ENCODE measurements at places on chromosomes 7 and 10. TPM values are rescaled to one million over a fixed set of nuclear protein-coding genes. Genes with fewer than 3 reads are reported as not detected.

DNA sequence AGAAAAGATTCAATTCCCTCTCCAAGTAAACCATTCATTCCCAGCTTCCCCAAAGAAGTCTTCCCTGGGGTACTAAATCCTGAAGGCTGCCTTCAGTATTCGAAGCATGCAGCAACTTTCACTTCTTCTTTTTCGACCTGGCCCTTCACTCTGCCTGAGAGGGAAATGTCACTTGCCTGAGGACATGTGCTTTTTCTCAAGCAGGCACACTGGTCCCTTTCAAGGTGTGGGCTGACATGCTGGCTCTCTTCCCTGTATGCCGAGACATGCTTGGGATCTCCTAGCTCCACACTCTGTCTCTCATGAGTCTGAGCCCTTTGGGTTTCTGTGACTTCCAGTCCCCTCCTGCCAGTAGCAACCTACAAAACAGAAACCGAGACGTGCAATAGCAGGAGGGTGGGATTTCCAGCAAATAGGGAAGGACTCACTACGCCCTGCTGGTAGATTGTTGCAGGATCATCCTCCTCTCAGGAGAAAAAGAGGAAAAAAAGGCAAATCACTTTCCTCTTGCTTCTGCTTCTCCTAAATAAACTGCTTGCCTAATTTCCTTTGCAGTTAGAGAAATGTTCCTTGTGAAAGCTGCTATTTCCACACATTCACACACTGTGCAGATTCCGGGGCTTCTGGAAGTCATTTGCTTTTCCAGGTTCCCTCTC, 33.5 kb downstream of the FIGNL1 start:
- DNase-seq: no peak
- no peaks in the 10 kb centered on the region for H3K36me3 ChIP-seq
- H3K27ac ChIP-seq: no peak overlapping the region

- no peaks in the 10 kb centered on the region for H3K36me3 ChIP-seq
- no peak overlapping the region for H3K27ac ChIP-seq
- H3K4me1 ChIP-seq: no peaks in the 10 kb centered on the region
- no peak overlapping the region for H3K4me3 ChIP-seq
- H3K27me3 ChIP-seq: no peaks in the 10 kb centered on the region
Observed at GRCh38 chr10:119737823-119738222, 12.0 kb downstream of the INPP5F start.

DNA sequence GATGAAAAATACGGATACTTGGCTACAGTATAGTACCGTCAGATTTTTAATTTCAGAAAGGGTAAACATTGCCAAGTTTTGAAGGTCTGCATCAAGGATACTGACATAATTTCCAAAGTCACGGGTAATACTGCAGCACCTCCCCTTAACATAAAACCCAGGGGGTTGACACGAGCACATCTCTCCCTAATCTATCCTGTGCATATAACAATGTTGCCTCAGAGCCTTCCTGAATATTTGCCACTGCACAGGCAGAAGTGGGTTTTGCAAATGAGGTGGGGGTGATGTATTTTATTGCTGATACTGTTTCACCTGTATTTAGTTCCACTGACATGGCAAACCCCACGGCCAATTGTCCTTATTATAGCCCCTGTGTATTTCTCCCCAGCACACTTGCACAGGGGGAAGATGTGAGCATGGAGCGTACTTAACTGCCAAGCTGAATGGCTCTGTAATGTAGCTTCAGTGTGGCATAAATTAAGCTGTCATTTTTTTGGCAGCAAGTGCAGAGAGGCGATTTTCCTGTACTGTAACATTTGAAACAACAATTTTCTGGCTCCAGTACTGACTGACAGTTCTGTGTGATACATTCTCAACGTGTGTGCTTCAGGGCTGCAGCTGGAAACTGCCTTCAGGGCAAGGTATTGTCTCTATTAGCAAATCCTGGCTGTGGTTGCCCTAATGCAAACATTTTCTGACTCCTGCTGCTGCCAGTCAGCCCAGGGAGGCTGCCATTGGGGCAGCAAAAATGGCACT, 299.6 kb upstream of the SP4 start:
- no peak for DNase-seq
- no peaks in the 10 kb centered on the region for H3K36me3 ChIP-seq
- no peak overlapping the region for H3K4me3 ChIP-seq
- H3K27me3 ChIP-seq: no peaks in the 10 kb centered on the region
- H3K27ac ChIP-seq: no peak overlapping the region

MARCHF5 gene
- total RNA-seq: 17.1 TPM

DNA sequence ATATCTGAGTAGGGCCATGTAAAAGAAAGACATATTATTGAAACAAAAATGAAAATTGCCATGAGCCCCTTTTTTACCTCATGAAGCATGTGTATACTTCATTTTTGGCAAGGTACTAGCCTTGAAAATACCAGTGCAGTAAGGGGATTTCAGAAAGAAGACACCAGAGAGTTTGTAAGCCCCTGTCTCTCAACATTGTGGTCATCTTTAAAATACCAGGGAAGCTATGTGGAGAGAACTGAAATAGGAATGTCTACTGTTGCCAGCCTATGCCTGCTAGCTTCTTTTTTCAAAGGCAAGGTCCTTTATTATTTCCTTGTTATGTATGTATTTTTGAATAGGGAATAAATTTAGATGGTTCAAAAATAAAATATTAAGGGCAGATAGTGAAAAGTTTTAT, 57.8 kb downstream of the CASD1 start:
- H3K36me3 ChIP-seq: no peaks in the 10 kb centered on the region
- H3K27ac ChIP-seq: no peak overlapping the region
- no peak for DNase-seq
- no peaks in the 10 kb centered on the region for H3K27me3 ChIP-seq
- H3K4me3 ChIP-seq: no peak overlapping the region
- H3K4me1 ChIP-seq: no peaks in the 10 kb centered on the region

DNA sequence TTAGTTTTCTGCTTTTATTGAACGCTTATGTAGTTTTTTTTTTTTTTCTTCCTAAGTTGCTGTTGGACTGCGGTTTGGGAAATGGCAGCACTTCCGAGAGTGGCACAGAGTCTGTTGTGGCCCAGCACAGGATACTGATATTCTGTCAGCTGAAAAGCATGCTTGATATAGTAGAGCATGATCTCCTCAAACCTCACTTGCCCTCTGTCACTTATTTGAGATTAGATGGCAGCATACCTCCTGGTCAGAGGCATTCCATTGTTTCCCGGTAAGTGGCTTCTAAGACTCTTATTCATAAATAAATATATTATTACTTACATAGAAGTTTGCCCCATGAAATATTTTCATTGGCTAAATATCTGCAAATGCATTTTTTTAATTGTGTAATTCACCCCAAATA, 101.1 kb downstream of the BTAF1 start:
- no peak overlapping the region for H3K4me3 ChIP-seq
- H3K4me1 ChIP-seq: no peaks in the 10 kb centered on the region
- no peak for DNase-seq
- no peak overlapping the region for H3K27ac ChIP-seq
- no peaks in the 10 kb centered on the region for H3K27me3 ChIP-seq

DNA sequence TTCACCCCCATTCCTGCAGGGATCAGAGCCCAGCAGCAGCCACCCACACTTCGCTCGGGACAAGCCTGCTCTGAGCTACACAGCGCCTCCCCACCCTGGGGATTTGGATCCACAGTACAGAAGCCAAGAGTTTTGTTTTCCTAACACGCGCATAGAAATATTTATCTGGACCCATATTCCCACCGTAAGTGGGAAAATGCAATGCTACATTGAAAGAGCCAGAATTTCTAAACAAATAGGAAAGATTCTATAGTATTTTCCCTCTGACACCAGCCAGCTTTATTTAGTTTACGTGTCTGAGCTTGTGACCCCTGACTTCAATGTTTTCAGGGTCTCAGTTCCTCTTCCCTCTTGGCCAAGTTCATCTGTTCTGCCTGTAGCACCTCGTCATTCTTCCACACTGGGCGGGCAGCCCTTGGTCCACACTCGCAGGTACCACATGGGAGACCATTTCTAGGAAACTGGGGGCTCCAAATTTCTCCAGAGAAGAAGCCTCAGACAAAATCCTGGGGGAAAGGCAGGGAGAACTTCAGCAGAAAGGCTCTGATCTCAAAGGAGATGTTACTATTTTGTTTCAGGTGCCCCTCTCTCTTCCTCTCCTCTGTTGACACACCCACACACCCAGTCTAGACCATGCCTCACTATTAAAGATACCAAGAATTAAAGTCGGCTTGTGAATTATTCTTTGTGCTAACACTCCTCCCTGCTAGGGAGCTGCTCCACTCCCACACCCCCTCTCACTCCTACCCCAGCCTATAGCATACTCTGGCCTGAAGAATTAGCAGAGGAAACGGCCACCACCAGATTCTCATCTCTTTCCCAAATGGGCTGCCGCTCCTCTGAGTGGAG, 116.0 kb upstream of the PCGF5 start:
- no peak overlapping the region for H3K27ac ChIP-seq
- no peaks in the 10 kb centered on the region for H3K4me1 ChIP-seq
- no peaks in the 10 kb centered on the region for H3K36me3 ChIP-seq
- no peak overlapping the region for H3K4me3 ChIP-seq
- no peak for DNase-seq

- H3K27ac ChIP-seq: no peak overlapping the region
- H3K36me3 ChIP-seq: no peaks in the 10 kb centered on the region
- DNase-seq: no peak
- H3K27me3 ChIP-seq: no peaks in the 10 kb centered on the region
- H3K4me1 ChIP-seq: no peaks in the 10 kb centered on the region
Observed at GRCh38 chr10:98106531-98106930, 27.9 kb upstream of the R3HCC1L start.
